ENCODE measurements at places on chromosomes 7 and 10.

- DNase-seq, result no peak
These were observed 330.4 kb upstream of the SEMA3A start for GRCh38 chr7:84524714-84525694.

GRCh38 chr10:51667678-51668335 lies 31.6 kb downstream of the CSTF2T start:
- no peak for DNase-seq

- no peak for DNase-seq
These were observed 1170.0 kb downstream of the XPNPEP1 start for GRCh38 chr10:108753326-108753725.

- no peak for DNase-seq
These were observed 6.9 kb downstream of the HNRNPA2B1 start for GRCh38 chr7:26193432-26194207.

DNA sequence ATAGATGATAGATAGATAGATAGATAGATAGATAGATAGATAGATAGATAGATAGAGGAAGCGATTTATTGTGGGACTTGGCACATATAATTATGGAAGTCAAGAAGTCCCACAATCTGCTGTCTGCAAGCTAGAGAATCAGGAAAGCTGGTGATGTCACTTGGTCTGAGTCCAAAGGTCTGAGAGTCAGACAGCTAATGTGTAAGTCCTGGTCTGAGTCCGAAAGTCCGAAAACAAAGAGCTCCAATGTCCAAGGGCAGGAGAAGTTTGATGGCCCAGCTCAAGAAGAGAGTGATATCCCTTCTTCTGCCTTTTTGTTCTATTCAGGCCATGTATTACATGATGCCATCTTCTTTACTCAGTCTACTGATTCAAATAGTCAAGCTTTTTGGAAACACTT lies 53.8 kb upstream of the TCF7L2 start:
- DNase-seq, result no peak

GRCh38 chr10:100163704-100164621 lies 21.9 kb downstream of the ERLIN1 start:
- DNase-seq, result no peak

- DNase-seq, result no peak
These were observed 102.8 kb upstream of the ARID5B start for GRCh38 chr10:61798713-61799112.

GRCh38 chr10:132539431-132539839 lies 1.8 kb downstream of the INPP5A start:
- DNase-seq, result no peak

GRCh38 chr7:129553899-129554461 lies 51.6 kb downstream of the SMKR1 start:
- DNase-seq, result no peak

- no peak for DNase-seq
These were observed 1075.0 kb downstream of the NRG3 start for GRCh38 chr10:82949816-82950575.

GRCh38 chr10:18681366-18681765 lies 22.1 kb downstream of the ARL5B start:
- DNase-seq, result no peak
